ENCODE measurements at places on chromosomes 1 and 21.

GRCh38 chr21:31874812-31875212, 2.0 kb downstream of the HUNK start:
- DNase-seq, result no peak

DNA sequence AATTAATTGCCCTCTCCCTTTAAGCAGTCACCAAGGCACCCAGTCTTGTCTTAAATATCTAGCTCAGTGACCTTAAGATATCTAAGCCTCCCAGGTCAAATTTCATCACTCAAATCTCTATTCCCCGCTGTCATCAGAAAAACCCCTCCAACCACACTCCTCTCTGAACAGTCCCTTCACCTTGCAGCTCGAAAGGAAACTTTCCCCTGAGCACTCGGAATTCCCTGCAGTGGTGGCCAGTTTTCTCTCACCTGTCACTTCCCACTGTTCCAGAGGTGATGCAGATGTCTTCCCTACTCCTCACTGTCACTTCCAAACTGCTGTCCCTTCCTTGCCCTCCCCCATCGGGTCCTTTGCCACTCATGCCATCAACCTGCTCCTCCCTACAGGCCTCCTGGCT, 15.3 kb upstream of the SSX2IP start:
- no peak for DNase-seq

GRCh38 chr1:7495962-7496361, 275.1 kb upstream of the VAMP3 start:
- DNase-seq, result no peak

GRCh38 chr21:40714536-40714935, 132.4 kb downstream of the DSCAM start:
- DNase-seq, result no peak

- no peak for DNase-seq
These were observed 2.4 kb downstream of the MAB21L3 start for GRCh38 chr1:116113615-116114014.

GRCh38 chr1:176208034-176208433, 948 bp upstream of the COP1 start:
- DNase-seq, result no peak

- DNase-seq, result no peak
These were observed 15.9 kb upstream of the PLEKHM2 start for GRCh38 chr1:15668089-15668754.

DNA sequence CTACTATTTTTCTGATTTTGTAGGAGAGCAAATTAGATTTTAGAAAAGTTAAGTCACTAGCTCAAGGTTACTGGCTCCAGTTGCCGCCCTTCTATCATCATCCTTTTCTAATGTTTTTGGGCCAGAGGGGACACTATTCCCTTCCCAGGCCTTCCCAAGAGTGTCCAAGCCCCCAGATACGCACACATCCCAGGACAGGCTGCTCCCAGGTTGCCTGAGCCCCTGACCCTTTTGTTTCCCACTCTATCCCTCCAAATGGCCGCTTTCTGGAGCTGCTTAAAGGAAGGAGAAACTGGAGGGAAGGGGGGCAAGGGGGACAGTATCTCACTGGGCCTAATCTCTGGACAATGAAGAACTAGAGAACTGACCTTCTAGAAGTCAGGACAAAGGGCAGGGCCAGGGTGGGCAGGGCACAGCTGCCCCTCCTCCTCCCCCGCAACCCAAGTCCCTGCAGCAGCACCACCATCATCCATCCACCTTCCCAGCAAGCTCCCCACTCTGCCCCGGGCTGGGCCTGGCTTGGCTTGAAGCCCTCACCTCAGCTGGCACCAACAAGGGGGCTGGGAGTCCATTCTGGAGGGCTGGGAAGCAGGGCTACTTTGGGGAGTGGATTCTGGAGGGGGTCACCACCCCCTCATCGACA, 1.1 kb upstream of the MAP7D1 start:
- DNase-seq, result no peak

DNA sequence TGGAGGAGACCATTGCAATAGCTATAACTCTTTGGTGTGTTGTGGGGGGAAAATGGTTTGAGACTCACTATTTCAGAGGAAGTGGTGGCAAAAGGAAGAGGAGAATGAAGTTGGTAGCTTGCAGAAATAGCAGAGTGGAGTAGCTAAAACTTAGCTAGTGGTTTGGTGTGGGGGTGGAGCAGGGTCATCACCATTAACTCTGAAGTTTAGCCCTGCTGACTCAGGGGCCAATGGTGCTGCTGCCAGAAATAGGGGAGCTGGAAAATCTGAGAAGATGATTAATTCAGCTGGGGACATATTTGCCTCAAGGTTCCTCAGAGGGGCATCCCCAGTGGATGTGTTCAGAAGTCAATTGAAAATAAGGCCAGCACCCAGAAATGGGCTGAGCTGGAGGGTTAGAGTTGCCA, 65.4 kb downstream of the RUNX1 start:
- DNase-seq, result peak; percentile 46

DNA sequence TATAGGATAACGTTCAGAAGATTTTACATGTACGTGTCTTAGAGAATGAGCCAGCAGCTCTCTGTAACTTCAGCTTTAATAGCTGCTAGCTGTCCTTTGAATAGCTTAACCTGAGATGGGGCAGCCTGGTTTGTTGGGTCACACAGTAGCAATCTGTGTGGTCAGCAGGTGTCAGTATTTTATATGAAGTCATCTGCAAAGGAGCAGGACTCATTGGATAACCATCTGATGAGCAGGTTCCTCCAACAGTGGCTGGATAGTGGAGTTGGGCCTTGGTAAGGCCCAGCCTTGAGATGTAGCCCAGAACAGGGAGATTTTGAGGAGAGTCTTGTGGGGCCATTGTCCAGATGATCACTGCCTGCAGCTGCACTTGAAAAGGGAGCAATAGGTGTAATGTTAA, 6.4 kb downstream of the GSTM5 start:
- DNase-seq, result no peak

DNA sequence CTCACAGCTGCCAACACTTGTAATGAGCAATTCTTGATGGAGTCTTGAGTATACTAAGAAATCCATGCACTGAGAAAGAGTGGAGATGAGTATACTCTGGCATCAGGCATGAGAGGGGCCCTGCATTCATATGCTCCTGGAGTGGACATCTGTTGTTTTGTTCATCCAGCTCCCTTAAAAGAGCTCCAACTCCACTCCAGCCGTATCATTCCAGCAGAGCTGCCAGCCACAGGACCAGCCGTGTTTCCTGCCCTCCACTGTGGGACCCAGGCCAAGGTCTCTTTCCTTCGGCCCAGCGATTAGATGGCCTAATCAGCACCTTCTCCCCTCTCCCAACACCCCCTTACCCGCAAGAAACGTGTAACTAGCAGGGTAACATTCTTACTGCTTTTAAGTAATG, 144.5 kb downstream of the OMA1 start:
- peak; percentile 57 for DNase-seq

GRCh38 chr21:25857308-25858074, 122.7 kb downstream of the GABPA start:
- no peak for DNase-seq

- peak; percentile 94 for DNase-seq
These were observed 2.7 kb upstream of the OR10J4 start for GRCh38 chr1:159429074-159429861.

- peak; percentile 77 for DNase-seq
These were observed 45.6 kb downstream of the XCL2 start for GRCh38 chr1:168498159-168498631.

DNA sequence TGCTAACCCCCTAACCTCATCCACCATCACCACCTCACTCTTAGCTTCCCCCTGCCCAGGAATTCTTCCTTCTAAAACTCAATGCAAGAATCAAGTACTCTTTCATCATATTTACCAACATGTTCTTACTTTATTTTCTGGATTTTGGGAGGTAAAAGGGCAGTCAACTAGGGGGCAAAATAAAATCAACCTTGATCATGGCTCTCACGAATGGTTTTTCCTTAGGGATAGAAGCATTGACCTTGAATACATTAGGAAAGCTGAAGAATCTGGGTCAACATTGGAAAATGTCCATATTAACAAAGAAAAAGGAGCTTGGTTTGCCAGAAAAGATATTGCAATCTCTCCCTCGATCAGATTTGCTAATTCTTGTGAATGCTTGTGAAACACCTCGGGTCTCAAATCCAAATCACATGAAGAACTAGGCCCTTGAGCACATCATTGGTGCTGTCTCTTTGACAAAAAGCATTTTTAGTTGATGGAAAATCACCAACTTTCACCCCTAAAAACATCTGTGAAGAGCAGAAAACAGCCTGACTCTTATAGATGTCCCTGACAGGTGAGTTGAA, 58.9 kb downstream of the ZC3H11B start:
- DNase-seq, result no peak

- peak; percentile 42 for DNase-seq
These were observed 6.2 kb downstream of the AHDC1 start for GRCh38 chr1:27597516-27598294.

DNA sequence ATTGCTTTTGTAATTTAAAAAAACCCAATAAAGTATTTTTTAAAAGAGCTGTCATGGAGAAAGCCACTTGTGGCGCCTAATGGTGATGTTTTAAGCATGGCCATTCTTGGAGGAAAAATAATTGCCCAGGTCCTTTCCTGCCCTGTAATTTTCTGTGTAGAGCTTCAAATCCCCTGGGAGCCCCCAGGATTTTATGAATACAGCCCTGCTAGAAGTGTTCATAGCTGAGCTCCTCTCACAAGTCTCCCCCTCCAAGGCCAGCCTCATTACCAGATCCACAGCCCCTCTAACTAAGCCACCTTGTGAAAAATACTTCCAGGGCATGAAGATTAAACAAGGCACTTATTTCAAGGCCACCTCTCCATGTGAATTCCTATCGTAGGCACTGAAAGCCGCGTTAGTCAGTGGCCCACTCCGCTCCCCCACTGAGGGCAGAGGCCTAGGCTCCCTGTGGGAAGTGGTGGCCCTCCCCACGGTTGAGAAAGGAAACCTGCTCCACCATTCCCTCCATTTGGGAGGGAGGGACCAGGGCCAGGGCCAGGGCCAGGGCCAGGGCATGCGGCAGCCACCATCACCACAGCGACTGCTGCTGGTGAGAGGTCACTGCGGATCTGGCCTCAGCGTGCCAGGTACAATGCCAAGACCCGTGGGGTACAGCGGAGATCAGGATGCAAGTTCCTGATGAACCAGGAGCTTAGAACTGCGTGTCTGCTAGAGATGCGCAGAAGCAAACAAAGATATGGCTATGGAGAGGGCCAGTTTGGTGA, 83.1 kb downstream of the KCNN3 start:
- no peak for DNase-seq

DNA sequence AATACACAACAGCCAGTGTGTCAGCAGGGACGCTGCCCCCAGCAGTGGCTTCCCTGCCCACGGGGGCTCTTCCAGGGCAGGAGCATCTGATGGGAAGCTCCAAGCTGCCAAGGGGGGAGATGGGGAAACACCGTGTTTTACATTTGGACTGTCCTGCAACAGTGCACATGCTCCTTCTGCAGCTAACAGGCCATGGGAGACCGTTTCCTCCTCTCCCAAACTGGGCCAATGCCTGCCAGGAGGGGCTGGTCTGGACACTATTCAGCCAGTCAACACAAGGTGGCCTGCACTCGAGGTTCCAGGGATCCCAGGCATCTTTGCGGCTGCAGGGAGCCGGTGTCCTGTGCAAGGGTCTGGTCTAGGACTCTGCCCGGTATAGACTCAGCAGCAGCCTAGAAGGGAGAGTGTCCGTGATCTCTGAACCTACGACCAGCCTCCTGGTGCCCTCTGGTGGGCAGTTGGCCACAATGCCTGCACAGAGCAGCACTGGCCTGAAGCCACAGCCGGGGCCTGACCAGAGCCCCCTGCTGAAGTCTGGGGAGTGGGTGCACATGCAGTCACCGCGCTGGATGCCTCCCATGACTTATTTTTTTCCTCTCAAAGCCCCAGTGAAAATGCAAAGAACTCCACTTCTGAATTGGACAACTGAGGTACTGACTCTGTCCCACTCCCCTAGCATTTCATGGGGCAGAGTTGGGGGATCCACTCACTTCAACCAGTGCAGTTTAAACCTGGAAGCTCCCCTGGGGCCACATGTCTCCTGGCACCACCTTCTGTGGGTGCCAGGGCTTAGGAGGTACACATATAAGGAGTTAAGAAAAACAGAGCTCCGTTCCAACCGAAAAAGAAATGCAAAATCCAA, 33.3 kb downstream of the RCC2 start:
- peak; percentile 56 for DNase-seq

DNA sequence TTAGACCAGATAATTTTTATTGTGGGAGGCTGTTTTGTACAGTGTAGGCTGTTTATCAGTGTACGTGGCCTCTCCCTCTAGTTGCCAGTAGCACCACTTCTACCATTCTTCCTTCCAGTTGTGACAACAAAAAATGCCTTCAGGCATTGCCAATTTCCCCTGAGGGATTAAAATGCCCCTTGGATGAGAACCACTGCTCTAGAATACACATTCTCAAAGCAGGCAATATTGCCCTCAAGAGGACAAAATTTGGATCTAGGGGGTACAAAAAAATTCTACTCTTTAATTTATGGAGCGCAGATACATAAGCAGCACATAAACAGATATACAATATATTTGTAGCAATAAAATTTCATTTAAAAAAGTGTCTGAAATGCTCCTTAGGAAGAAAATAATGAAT, 674.6 kb downstream of the PTPRC start:
- DNase-seq, result no peak
